Esophagus mucosa (tissue), 1 donor: ENCODE measurements at places on chromosomes 1 and 21.

GRCh38 chr1:58905126-58905490 is 121.3 kb upstream of the JUN start:
- ATAC-seq = no peak

DNA sequence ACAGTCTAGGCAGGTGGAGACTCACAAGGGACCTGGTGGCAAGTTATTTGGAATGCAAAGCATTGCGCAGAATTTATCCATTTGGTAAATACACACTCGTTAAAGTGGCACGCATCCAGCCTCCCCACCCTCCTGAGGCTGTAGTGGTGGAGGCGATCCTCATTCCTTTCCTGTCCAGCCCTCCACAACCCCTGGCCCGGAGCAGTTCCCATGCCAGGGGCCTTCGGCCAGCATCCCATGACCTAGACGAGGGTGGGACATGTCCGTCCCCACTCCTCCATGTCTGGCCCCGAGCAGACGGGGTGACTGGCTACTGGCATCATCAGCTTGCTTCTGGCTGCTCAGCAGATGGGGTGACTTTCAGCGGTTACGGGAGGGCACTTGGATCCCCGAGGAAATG is 281.5 kb upstream of the VAMP3 start:
- no peak for ATAC-seq

DNA sequence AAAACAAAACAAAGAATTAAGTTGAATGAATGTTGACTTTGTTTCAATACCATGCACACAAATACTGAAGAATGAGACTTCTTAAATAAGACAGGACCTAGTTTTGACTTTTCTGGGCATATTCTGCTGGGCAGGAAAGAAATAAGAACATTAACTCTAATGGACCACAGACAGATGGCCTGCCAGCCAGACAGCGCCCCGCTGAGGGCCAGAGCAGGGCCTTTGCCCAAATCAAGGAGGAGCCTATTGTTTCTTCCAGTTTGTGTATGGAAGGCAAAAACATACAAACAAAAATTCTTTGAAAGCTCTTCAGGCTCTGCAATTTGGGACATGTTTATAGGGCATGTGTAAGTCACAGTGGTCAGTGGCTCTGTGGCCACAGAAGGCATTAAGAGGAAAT is 44.4 kb upstream of the KIF26B start:
- ATAC-seq = no peak

DNA sequence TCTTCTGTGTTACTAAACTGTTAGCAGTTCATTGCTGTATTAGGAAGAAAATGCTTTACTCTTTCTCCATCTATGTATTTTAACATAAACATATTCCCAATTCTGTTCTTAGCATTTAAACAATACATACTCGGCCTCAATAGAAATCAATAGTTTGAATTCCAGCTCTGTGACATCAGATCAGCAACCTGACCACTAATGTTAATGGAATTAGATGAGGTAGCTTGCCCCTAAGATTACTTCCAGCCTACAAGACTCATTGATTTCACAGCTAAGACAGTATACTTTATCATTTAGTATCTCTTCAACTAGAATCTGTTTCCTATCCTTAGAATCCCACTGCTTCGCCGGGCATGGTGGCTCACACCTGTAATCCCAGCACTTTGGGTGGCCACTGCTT is 38.9 kb downstream of the EPRS1 start:
- ATAC-seq = no peak

DNA sequence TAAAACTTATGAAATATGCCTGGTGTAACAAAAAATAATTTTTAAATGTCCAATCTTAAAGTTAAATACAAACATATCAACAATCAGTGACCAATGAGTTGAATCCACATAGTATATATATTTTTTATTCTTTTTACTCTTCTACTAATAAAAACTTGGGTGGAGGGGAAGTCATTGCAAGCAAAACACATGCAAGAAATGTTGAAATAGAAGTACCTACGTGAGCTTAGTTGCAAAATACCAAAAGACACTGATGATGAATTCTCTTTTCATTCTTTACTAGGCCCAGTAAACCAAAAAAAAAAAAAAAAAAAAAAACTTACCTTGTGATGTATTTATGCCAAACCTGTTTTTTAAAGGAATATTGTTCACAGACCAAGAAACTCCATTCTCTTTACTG is 26.4 kb upstream of the PLA2G4A start:
- ATAC-seq = no peak
